PC-3 (cell line): ENCODE measurements at places on chromosomes 16 and 17. TPM values are rescaled to one million over a fixed set of nuclear protein-coding genes. Genes with fewer than 3 reads are reported as not detected.

GRCh38 chr16:87526238-87526947, 33.6 kb upstream of the ZCCHC14 start:
- H3K36me3 ChIP-seq: no peaks in the 10 kb centered on the region
- no peaks in the 10 kb centered on the region for H3K27me3 ChIP-seq
- H3K27ac ChIP-seq: no peak overlapping the region
- no peaks in the 10 kb centered on the region for H3K4me1 ChIP-seq
- no peak overlapping the region for H3K4me3 ChIP-seq

DNA sequence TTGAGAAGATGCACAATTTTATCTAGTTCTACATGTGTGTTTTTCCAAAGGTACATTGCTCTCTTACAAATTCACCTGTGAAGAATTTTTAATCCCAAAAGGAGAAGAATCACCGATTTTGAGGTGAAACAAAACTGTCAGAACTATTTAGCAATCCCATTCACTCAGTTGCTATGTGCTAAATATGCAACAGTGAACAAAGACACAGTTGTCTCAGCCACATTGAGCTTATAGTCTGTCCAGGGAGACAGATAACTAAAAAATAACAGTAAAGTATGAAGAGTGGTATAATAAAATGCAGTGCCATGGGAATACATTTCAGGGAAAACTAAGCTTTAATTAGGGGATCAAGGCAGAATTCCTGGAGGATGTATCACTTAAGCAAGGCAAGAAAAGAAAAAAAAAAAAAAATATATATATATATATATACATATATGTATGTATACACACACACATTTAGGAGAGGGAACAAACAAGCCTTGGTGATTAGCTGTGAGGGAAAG, 110.4 kb downstream of the SPAG9 start:
- peaks cover 4% of the 10 kb centered on the region; the same call in 1 of the 2 replicates for H3K4me1 ChIP-seq
- H3K27ac ChIP-seq: no peak overlapping the region
- H3K36me3 ChIP-seq: peaks cover 32% of the 10 kb centered on the region
- DNase-seq: no peak
- no peaks in the 10 kb centered on the region for H3K27me3 ChIP-seq
- no peak overlapping the region for H3K4me3 ChIP-seq

TPSB2 gene
- not detected in 2 replicates for total RNA-seq

GRCh38 chr16:75265911-75266701, 14.7 kb upstream of the BCAR1 start:
- H3K4me1 ChIP-seq: peaks cover 35% of the 10 kb centered on the region
- H3K4me3 ChIP-seq: peak overlapping the region; percentile 94
- H3K36me3 ChIP-seq: no peaks in the 10 kb centered on the region
- no peaks in the 10 kb centered on the region for H3K27me3 ChIP-seq
- DNase-seq: peak; percentile 71
- peak overlapping the region; percentile 18; the same call in 1 of the 2 replicates for H3K27ac ChIP-seq
